ENCODE measurements at places on chromosomes 16 and 17. TPM values are rescaled to one million over a fixed set of nuclear protein-coding genes. Genes with fewer than 3 reads are reported as not detected.
A peak's percentile ranks its signal among the peaks of the same experiment; 100 is the strongest.

- no peak for DNase-seq
These were observed 1.7 kb downstream of the AKTIP start for GRCh38 chr16:53501216-53501859.

Gene TMEM92
- not detected for total RNA-seq

Gene TNS4
- total RNA-seq: not detected

- no peak for DNase-seq
These were observed 446.5 kb downstream of the MAF start for GRCh38 chr16:79154086-79154485.

Gene GOSR1
- total RNA-seq: 28.2 TPM

GRCh38 chr17:58786586-58787295 is 31.1 kb downstream of the PPM1E start:
- no peak for DNase-seq

DNA sequence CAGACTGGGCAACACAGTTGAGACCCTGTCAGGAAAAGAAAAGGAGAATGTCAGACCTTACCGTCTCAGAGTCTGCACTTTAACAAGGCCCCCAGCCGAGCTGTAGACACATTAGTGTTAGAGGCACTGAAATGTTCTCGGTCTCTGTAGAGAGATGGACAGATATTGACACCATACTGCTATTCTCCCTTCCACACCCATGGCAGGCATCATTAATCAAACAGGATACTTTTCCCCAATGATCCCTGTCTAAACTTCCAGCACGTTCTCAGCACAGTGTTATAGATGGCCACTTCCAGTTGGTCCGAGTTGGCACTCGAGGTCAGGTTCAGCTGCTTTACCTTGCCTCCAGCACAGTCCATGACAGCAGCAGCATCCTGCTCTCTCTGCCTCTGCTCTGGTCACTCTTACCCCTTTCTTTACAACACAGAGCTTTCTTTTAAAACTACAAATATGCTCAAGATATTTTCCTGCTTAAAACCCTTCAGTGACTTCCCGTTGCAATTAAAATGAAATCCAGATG is 251.6 kb downstream of the SNX29 start:
- no peak for DNase-seq

DNA sequence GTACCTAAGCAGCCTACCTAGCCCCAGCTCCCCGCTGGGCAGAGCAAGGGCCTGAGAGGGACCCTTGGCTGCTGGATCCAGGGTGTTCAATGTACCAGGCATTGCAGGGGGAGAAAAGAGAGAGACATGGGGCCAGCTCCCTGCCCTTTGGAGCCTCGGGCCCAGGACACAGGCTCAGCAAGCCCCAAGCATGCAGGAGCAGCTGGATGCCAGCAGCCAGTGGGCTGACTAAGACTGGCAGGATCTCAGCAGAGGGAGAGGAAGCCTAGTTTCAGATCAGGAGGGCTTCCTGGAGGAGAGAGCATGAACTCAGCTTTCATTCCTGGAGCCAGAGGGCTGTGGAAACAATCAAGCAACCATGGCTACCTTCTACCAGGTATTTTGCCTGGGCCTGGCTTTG is 82.0 kb upstream of the NKD1 start:
- DNase-seq: no peak

- DNase-seq: no peak
These were observed 99.3 kb downstream of the NDE1 start for GRCh38 chr16:15749371-15749770.

DNA sequence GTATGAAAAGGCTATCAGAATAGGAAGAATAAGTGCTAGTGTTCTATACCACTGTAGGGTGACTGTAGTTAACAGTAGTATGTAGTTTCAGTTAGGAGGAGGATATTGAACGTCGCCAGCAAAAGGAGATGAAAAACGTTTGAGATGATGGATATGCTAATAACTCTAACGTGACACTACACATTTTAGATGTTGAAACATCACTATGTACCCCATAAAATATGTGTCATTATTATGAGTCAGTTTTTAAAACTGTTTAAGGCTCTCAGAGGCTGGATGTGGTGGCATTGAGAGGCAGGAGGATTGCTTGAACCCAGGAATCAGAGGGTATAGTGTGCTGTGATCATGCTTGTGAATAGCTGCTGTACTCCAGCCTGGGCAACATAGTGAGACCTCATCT is 31.8 kb downstream of the UBN1 start:
- no peak for DNase-seq

Gene ZP2
- total RNA-seq: not detected

DNA sequence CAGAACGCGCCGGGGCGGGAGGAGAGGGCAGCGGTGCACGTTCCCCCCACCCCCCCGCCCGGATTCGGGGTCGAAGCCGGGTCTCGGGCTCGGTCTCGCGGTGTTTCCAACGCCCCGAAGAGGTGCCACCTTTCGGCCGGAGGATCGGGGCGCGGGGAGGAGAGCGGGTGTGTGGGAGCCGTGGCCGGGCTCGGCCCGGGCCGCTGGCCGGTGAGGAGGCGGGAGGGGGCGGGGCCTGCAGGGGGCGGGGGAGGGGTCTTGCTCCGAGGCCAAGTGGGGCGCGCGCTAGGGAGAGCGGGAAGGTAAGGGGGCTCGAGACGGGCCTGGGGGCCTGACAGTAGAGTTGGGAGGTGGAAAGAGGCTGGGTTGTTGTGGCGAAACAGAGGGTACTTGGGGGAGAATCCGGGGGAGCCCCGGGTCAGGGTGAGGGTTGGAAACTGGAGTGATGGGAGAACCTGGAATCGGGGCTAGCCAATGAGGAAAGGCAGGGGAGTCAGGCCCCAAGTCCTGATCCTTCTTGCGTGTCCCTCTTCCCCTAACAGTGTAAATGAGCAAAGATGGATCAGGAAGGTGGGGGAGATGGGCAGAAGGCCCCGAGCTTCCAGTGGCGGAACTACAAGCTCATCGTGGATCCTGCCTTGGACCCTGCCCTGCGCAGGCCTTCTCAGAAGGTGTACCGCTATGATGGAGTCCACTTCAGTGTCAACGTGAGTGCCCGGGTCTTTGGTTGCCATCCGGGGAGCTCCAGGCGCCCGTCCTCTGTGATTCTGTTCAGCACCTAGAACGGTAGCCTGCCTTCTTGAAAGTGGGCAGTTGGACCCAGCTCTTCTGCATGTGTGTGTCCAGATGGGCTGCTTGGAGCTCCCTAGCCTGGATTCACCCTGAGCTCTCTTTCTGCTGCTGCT is 873 bp downstream of the SETD1A start:
- peak; percentile 43 for DNase-seq

All from left ventricle myocardium inferior (tissue), 1 donor.